Omental fat pad (tissue), 4 donors: ENCODE measurements at places on chromosomes 7 and 10.

GRCh38 chr7:27430105-27430504 is 187.5 kb downstream of the EVX1 start:
- DNase-seq, result no peak

DNA sequence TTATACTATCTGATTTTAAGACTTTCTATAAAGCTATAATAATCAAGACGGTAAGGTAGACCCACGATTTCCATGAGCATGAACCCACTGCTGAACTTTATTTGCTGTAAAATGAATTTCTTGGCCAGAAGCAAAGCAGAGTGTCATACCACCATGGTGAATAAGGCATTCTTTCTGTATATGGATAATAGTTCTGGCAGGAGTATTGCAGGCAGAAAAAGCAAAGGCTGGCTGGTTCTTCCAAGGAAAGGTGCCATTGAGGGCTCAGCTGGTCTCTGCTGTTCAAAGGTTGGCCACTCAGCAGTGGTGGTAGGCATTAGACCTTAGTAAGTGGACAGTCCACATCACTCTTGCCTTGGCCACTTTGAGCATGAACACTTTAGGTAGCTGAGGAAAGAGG is 104.1 kb upstream of the KCNMA1 start:
- no peak for DNase-seq

DNA sequence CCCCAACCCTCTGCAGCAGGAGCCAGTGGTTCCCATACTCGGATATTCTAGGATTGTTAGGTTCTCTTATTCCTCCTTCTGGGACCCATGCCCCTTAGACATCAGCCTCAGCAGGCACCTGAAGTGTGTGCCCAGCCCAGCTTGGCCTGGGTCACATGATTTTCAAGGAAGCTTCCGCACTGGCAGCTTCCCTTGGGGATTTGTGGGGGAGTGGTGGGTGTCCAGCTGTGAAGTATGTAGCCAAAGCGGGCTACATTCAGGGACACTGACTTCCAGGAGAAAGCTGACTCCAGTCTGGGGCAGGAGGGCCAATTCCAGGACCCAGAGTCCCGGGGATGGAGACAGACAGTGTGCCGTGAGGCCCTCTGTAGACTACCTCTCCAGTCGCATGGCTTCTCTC is 1.3 kb downstream of the LDB1 start:
- DNase-seq, result no peak

GRCh38 chr10:128043259-128044045 is 82.8 kb downstream of the MKI67 start:
- DNase-seq, result no peak

- no peak for DNase-seq
These were observed 820.6 kb downstream of the LRMDA start for GRCh38 chr10:76251841-76252671.

DNA sequence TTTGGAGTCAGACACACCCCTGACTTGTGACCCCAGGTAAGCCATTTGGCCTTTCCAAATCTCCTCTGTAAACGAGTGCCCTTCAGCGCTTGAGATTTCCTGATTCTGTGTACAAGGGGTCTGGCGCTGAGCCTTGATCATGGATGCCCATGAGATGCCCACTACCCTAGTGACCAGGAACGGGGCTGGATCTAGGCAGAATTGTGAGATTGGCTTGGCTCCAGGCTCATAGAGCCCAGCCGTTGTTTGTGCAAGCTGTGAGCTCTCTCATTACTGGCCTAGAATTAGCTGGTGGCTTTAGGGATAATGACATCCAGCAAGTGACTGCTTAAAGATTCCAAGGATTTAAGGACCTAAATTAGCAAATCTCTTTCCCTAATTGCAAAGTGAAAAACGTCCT is 84.9 kb downstream of the CAMK1D start:
- no peak for DNase-seq

- DNase-seq, result no peak
These were observed 47.6 kb upstream of the TMEM72 start for GRCh38 chr10:44863344-44864047.

DNA sequence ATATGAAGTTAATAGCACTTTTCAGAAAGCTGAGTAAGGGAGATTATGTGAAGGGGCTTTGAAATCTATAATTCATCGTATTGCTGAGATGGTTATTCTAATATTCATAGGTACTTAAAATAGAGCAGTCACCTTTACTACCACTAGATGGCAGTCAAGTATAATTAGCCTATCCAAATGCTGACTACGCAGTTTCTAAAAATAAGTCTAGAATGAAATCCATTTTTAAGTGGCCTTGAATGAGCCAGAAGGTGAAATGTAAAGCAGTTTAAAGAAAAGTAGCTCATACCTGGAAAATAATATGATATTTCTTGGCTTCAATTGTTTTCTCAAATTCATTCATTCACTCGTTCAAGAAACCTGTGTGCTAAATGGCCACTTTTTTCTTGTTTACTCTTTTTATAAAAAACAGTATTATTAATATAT is 1277.1 kb downstream of the GATA3 start:
- no peak for DNase-seq

GRCh38 chr7:132300599-132301277 is 275.5 kb downstream of the PLXNA4 start:
- DNase-seq, result no peak

DNA sequence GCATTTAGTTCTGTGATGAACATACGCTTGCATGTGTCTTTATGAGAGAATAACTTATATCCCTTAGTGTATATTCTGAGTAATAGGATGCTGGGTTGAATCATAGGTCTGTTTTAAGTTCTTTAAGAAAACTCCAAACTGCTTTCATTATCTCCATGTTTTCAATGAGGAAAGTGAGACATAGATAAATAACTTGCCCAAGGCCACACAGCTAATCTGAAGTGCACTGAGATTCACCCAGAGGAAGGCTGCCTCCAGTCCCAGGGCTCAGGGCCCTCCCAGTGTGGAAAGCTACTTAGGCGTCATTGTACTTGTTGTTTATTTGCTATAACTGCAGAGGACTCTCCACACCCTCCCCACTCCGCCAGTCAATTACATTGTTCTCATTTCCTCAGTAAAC is 126.7 kb downstream of the INHBA start:
- no peak for DNase-seq

DNA sequence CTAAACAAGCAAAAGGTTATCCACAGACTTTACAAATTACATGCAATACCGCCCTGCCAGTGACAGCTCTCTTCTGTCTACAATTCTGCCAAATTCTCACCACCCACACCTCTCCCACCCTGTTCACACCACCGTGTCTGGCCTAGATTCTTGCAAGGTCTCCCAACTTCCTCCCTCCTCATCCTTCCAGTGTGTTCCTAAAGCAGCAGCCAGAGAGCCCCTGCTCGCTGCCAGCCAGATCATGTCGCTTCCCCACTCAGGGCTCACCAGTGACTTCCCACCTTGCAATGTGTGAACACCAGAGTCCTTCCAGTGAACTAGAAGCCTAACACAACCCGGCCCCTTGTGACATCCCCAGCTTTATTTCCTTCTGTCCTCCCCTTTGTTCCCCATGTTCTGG is 121.6 kb downstream of the HECW1 start:
- DNase-seq, result no peak

DNA sequence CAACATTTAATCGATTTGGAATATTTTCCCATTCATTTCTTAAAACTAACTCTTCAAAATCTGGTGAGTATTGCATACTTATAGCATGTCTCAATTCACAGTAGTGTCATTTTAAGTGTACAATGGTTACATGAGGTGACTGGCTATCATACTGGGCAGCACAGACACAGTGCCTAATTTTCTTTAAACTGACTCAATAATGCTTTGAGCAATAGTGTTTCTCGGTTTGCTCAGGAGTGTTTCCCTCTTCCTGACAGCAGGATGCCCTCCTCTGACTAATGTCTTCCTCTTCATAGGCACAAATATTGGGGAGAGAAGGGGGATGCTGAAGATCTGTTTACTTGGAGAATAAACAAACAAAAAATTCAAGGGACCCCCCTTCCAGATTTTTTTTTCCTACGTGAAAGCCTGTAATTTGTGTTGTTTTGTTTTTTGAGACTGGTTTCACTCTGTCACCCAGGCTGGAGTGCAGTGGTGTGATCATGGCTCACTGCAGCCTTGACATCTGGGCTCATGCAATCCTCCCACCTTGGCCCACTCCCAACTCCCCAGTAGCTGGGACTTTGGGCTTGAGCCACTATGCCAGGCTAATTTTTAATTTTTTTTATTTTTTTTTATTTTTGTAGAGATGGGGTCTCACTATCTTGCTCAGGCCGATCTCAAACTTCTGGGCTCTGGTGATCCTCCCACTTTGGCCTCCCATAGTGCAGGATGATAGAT is 2.2 kb downstream of the MRC1 start:
- DNase-seq, result no peak

DNA sequence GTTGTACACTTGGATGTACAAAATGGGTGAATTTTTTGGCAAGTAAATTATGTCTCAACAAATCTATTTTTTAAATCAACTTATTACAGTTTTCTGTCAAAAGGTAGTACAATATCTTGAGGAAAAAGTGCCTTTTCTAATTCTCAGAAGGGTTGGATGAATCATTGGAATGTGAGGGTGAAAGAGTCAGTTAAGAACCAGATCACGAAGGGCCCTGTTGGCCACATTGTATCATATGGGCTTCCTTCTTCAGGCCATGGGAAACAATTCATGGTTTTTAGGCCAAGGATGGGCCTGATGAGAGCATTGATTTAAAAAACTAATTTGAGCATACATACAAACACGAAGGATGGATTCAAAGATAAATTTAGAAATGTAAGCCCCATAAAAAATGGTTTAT is 503.7 kb downstream of the TNS3 start:
- no peak for DNase-seq

DNA sequence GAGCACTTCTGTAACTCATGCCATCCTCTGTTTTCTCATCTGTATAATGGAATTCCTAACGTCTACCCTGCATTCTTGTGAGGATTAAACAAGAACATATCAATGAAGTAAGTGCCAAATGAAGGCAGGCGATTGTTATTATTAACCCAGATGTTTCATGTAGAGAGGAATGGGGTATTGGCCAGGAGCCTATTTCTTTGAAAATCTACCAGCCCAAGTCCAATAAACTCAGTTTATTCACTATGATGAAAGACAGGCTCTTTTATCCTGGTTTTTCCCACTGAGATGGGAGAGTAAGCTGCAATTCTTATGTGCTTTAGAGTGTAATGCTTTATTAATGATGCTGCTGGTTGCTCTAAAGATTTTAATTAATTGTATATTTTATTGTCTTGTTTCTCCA is 9.6 kb downstream of the CTTNBP2 start:
- DNase-seq, result no peak

DNA sequence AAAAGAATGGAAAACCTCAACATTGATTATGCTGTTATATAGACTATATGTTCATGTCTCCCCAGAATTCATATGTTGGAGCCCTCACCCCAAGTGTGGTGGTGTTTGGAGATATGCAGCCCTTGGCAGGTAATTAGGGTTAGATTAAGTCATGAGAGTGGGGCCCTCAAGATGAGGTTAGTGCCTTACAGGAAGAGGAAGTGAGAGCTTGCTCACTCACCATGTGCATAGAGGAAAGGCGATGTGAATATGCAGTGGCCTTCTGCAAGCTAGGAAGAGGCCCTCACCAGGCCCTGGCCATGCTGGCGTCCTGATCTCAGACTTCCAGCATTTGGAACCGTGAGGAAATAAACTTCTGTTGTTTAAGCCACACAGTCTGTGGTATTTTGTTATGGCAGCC is 14.8 kb downstream of the ZNF33A start:
- DNase-seq, result no peak

DNA sequence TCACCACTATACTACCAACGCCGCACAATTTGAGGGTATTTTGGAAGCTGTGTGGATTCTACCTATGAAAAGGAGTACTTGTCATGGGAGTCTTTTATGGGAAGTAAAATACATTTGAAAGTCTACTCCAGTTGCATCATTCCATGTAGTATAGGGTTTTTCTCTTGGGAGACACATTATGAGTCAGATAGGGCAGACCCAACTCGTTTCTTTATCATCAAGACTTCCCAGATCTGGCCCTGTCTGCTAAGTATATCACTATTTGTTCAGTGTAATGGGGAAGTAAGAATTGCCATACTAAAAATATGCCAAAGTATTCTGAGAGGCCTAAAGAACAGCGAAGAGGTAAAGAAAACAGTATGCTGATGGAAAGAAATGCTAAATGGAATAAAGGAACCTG is 144.2 kb downstream of the SPAG6 start:
- no peak for DNase-seq

GRCh38 chr7:15494711-15495110 is 67.1 kb downstream of the AGMO start:
- no peak for DNase-seq
